ENCODE measurements at places on chromosomes 11 and 22. TPM values are rescaled to one million over a fixed set of nuclear protein-coding genes. Genes with fewer than 3 reads are reported as not detected.

DNA sequence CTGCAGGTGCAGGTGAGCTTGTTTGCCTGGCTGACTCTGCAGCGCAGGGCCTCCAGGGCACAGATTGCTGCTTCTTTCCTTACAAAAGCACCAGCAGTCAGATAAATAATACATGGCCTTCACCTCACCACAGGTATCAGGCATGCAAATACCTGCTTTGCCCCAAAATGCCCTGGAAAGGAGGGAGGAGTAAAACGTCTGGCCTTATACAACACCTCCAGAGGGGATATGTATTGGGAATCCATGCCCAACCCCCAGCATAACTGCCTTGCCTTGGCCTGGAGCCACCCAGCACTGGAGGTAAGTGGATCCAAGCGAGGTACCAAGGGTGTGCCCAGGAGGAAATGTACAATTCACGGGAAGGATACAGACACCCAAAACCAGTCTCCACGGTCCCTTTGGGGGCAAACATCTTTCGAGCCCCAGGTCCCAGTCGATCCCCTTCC, 860 bp downstream of the TMEM184B start:
- DNase-seq = no peak

- DNase-seq = peak; percentile 91
Measured at GRCh38 chr22:35257321-35258190, at the start of gene HMGXB4. Gene HMGXB4 (plus strand): TSS chr22:35257493. CDS start chr22:35262391, 4,898 bp downstream.

DNA sequence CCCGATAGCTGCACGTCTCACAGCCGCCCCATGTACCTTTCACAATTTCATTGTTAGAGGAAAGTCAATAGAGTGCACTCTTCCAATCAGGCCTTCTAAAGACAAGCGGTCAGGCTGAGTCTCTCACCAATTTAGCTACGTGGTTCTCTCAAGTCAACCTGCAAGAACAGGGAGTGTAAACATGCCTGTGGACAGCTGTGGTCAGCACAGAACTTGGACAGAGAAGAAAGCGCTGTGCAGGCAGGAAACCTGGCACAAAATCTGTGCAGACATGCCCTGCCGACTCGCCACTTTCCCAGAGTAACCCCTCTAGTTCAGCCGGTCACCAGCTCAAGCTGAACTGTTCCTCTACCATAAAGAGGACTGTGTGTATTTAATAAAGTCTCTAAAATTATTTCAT, 39.5 kb downstream of the CHKA start:
- DNase-seq = no peak

RELA gene
- 68.5 TPM for total RNA-seq

DNA sequence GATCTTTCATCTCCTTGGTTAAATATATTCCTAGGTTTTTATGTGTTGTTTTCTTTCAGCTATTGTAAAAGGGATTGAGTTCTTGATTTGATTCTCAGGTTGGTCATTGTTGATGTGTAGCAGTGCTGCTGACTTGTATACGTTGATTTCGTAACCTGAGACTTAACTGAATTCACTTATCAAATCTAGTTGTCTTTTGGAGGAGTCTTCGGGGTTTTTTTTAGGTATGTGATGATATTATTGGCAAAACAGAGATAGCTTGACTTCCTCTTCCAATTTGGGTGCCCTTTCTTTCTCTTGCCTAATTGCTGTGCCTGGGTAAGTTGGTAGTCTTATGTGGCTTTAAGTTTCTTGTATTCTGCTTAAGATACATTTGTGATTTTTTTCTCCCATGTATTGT, 52.8 kb downstream of the CBL start:
- DNase-seq = no peak

DNA sequence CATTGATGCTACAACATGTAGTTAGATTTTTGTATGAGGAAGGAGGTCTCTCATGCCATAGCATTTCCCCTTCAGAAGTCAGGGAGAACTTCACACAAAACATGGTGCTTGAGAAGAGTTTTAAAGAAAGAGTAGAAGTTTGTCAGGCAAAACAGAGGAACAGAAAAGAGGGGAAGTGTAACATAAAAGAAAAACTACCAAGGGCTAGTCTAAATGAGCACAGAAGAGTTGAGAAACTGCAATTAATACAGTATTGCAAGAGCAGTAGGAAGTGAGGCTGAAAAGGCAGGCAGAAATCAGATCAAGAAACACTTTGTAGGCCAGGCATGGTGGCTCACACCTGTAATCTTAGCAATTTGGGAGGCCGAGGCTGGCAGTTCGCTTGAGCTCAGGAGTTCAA, 61.0 kb downstream of the FAM168A start:
- no peak for DNase-seq

- no peak for DNase-seq
Measured at GRCh38 chr11:94786264-94787126, 18.3 kb downstream of the AMOTL1 start.

CSNK2A3 gene
- total RNA-seq = 2.5 TPM
